ENCODE measurements at places on chromosomes 5 and 9. TPM values are rescaled to one million over a fixed set of nuclear protein-coding genes. Genes with fewer than 3 reads are reported as not detected.

- H3K36me3 ChIP-seq = no peaks in the 10 kb centered on the region
- DNase-seq = no peak
- H3K27ac ChIP-seq = no peak overlapping the region
- no peaks in the 10 kb centered on the region for H3K4me1 ChIP-seq
Observed at GRCh38 chr9:107711542-107711941, 222.0 kb upstream of the KLF4 start.

DNA sequence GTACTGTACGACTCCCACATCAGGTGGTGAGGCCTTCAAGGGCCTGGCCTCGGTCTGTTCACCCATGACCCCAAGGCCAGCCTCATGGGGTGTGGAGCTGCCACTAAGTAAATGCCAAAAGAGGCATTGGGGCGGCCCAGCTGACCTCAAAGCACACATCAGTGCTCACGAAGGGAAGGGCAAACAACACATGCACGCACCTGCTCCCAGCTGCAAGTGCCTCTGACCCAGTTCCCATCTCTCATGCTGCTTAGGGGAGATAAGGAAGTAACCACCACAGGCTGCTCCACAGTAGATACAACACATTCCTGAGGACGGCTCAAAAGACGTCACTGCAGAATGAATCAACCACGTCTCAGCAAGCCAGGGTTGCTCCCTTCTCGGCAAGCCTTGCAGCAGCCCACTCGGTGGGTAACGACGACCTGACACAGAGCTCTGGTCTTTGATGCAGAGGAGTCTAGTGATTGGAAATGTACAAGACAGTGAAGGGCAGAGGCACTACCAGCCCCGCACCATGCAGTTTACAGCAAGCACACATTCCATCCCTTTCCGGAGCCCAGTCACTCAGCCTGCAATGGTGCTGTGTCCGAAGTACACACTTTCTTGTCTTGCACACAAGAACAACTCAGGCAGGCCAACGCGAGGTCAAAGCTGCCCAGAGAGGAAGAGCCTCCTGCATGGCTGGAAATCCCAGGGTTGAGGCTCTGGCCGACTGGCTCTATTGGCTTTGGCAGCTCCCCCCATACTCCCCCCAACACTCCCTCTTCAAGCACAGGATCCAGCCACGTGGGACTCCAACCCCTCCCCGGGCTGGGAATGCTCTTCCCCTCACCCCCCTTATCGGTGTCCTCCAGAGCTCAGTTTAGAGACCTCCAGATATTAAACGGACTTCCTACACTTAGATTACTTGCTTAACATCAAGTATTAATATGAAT lies 31.8 kb downstream of the FABP6 start:
- no peak for DNase-seq
- no peaks in the 10 kb centered on the region for H3K4me1 ChIP-seq
- H3K27ac ChIP-seq = no peak overlapping the region
- H3K27me3 ChIP-seq = no peaks in the 10 kb centered on the region
- H3K4me3 ChIP-seq = no peak overlapping the region
- H3K36me3 ChIP-seq = no peaks in the 10 kb centered on the region

DNA sequence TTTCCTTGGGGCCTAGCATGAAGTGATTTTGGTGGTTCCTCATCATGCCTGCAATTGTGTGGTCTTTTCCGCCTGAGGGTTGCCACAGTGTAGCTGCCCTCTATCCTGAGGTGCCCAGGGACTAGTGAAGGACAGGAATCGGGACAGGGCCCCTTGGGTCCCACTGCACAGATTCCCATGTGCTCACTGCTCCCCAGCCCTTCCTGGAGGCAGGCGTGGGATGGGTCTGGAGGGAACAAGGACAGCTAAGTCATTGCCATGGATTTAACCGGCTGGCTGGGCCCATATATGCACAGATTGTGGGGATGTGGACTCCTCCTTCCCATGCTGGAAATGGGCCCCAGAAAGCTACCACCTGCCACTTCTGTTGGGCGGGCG lies 122.3 kb upstream of the PITX1 start:
- no peaks in the 10 kb centered on the region for H3K4me1 ChIP-seq
- peaks cover 23% of the 10 kb centered on the region for H3K27me3 ChIP-seq
- H3K4me3 ChIP-seq = no peak overlapping the region
- H3K36me3 ChIP-seq = no peaks in the 10 kb centered on the region
- DNase-seq = no peak

- H3K27me3 ChIP-seq = peaks cover 26% of the 10 kb centered on the region
- no peaks in the 10 kb centered on the region for H3K4me1 ChIP-seq
- no peak for DNase-seq
- no peak overlapping the region for H3K27ac ChIP-seq
Observed at GRCh38 chr9:36993933-36994764, 39.9 kb downstream of the PAX5 start.

DNA sequence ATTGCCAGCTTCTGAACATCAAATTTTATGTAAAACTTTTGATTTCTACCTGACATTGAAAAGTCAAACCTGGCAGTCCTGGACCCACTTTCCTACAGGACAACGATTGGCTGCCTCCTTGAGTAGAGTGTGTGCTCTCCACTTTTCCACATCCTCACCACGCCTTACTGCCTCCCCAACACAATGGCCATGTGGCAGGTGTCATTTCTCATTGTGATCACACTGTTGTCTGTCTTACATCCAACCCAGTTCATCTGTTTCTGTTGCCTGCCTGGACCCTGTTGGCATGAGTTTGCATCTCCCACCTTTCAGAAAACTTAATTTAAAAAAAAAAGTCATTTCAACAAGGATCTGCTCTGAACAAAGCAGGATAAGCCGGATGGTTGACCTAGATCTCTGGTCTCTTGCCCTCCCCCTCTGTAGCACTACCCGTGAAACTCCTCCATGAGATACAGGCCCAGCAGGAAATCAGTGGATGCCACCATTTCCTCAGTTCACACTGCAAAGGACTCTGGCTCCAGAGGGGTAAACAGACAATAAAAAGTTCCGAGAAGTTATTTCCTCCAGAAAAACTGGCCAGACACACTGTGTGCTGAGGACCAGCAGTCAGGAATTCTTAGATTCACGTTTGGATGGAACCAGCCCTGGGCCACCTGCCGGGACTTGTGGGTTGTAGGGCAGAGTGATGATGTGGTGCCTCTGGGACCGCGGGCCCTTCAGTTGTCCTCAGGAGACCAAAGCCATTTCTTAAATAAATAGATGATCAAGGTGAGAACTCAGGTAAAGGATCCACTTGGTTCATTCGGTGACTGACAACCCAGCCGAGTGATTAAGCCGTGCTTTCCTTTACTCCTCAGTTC lies 48.6 kb downstream of the AMBP start:
- H3K36me3 ChIP-seq = no peaks in the 10 kb centered on the region
- no peaks in the 10 kb centered on the region for H3K4me1 ChIP-seq
- H3K4me3 ChIP-seq = no peak overlapping the region
- no peaks in the 10 kb centered on the region for H3K27me3 ChIP-seq

Gene CAVIN4
- total RNA-seq = 0.12 TPM

All from activated CD4-positive, alpha-beta T cell treated with anti-CD3 and anti-CD28 coated beads, Interleukin-2, amount 10 ng/mL, durations not matched to agents 7 days and 5 days (primary cell).